ENCODE measurements at places on chromosomes 2 and 18.

GRCh38 chr18:33749834-33750233 is 171.8 kb downstream of the ASXL3 start:
- DNase-seq: no peak

- DNase-seq: no peak
These were observed 8.2 kb upstream of the KIAA2012 start for GRCh38 chr2:202064881-202065230.

DNA sequence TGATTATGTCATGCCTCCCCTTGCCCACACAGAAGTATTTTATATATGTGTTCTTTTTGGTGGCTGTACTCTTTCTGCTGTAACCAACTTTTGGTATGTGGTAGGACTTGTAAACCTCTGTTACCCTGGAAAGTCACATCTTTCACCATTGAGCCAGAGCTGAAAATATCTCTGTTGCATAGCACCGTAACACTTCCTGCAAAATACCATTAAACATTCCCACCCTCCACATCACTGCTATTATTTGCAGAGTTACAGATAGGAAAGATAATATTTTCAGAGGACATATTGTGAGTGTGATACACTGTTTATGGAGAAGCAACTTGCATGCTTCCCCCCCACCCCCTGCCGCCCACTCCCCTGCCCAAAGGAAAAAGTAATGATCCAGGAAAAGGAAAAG is 44.8 kb downstream of the CAB39 start:
- DNase-seq: no peak

- no peak for DNase-seq
These were observed 127.0 kb upstream of the FZD5 start for GRCh38 chr2:207896525-207897285.

- no peak for DNase-seq
These were observed 378.7 kb downstream of the PARD3B start for GRCh38 chr2:204923957-204924356.

GRCh38 chr2:134375935-134376334 is 122.1 kb downstream of the MGAT5 start:
- DNase-seq: peak; percentile 55

- DNase-seq: no peak
These were observed 44.7 kb downstream of the MARCO start for GRCh38 chr2:118986738-118987137.

All from putamen (tissue), 1 donor.